ENCODE measurements at places on chromosomes 4 and X.

- no peak for DNase-seq
These were observed 10.0 kb upstream of the SPRY1 start for GRCh38 chr4:123386609-123387008.

GRCh38 chr4:84966382-84967242, at the start of gene WDFY3:
Gene WDFY3, minus strand, starts transcription at chr4:84966690. Its CDS starts 106,099 bp downstream, at chr4:84860591.
- no peak for DNase-seq

DNA sequence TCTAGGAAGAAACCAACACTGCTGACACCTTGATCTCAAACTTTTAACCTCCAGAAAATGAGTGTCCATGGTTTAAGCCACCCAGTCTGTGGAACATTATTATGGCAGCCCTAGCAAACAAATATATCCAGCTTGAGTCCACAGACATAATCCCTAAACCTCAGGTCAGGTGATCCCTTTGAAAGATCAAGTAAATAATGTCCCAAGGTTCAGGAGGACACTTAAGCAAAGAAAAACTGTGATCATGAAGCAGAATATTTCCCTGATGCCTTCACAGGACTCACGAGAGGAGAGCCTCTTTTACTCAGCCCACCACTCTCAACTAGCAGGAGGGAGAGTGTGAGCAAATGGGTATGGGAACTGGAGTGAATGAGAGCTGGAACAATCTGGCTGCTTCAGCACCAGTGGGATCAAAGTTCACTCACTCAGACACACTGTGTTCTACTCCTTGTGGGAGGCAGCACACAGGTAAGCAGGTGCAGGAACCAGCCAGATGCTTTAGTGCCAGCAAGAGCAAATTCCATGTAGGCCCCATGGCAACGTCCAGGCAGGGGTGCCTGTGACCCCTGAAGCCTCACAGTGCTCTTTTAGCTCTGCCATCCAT, 608.4 kb downstream of the RAB28 start:
- no peak for DNase-seq

DNA sequence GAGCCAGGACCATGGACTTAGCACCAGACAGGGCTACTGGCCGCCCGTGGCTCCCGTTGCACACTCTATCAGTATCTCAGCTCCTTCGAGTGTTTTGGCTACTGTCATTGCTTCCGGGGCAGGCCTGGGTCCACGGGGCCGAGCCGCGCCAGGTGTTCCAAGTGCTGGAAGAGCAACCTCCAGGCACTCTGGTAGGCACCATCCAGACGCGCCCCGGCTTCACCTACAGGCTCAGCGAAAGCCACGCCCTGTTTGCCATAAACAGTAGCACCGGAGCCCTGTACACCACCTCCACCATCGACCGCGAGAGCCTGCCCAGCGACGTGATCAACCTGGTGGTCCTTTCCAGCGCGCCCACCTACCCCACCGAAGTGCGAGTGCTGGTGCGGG, 1.6 kb downstream of the FAT4 start:
- DNase-seq, result no peak

- no peak for DNase-seq
These were observed 428.9 kb upstream of the GNPDA2 start for GRCh38 chr4:45155081-45155777.

DNA sequence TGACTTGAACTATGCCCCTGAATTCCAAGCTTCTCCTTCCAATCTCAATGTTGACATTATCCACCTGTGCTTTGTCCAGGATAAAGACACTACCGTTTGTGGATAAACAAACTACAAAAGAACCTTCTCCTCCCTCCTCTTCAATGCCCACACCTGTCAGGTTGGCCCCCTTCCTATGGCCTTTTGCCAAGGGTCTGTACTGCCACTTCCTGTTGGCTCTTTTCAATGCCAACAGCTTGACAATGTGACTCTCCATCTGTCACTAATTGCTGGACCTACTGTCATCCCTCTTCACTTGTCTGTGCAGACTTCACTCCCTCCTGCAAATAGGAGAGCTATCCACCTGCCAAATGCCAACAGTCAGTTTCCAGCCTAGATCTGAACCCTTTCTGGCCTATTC, 35.8 kb upstream of the MID1 start:
- DNase-seq, result no peak

DNA sequence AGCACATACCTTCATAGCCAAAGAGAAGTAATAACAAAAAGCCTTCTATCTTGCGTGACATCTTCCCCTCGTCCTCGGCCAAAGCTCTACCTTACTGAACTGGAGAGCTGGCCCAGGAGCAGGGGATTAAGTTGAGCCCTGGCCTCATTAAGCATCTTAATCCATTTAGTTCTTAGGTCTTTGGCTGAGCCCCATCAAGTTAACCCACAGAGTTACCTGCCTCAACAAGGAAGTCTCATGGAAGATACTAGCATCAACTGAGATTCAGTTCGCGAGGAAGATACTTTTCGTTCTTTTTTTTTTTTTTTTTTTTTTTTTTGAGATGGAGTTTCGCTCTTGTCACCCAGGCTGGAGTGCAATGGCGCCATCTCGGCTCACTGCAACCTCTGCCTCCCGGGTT, at the start of gene RS1:
Gene RS1, minus strand, starts transcription at position 101 of the 400 bp plus-strand sequence. Its CDS starts 40 bp downstream, at position 61.
- no peak for DNase-seq

DNA sequence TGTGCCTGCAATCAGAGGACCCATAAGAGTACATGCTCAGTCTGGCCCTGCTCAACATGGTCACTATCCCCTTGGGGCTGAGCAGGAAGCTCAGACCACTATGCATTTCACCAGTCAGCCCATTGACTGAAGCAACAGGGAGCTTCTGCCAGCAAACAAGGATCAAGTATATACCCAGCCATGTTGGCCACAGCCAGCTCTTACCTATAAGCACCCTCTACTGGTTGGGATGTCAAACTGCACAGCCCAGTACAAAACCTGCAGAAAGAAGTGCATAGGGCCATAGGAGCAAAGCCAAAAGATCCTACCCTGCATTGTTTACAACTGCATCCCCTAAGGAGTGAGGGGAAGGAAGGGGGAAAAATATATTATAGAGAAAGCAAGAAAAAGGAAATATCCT, 214.4 kb upstream of the CPEB2 start:
- DNase-seq, result no peak

- no peak for DNase-seq
These were observed 146.8 kb upstream of the RBPJ start for GRCh38 chr4:26174027-26174426.

- DNase-seq, result no peak
These were observed 40.7 kb upstream of the MBTPS2 start for GRCh38 chrX:21798677-21799219.

GRCh38 chrX:118847676-118848075, 24.1 kb downstream of the ZCCHC12 start:
- DNase-seq, result no peak

- DNase-seq, result no peak
These were observed 27.9 kb upstream of the LCORL start for GRCh38 chr4:18049446-18049845.
